ENCODE measurements at places on chromosomes 7 and 10.
A peak's percentile ranks its signal among the peaks of the same experiment; 100 is the strongest.

DNA sequence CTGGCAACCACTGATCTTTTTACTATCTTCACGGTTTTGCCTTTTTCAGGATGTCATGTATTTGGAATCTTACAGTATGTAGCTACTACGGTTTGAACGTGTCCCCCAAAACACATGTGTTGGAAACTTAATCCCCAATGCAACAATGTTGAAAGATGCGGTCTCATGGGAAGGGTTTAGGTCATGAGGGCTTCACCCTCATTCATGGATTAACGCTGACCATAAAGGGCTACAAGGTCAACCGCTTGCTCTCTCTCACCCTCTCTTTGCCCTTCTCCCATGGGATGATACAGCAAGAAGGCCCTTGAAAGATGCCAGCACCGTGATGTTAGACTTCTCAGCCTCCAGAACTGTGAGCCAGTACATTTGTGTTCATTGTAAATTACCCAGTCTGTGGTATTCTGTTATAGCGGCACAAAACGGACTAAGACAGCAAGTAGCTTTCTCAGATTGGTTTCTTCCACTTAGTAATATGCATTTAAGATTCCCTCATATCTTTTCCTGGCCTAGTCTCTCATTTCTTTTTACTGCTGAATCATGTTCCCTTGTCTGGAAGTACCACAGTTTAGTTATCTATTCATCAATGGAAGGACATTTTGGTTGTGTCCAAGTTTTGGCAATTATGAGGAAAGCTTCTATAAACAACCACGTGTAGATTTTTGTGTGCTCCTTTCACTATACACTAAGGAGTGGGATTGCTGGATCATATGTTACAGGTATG is 3.0 kb upstream of the CRYGN start:
- DNase-seq: no peak

GRCh38 chr10:6068422-6068821 is 6.3 kb upstream of the IL2RA start:
- peak; percentile 49 for DNase-seq

- DNase-seq: no peak
Measured at GRCh38 chr7:17447728-17448478, 149.5 kb downstream of the AHR start.

- no peak for DNase-seq
Measured at GRCh38 chr10:120156614-120157274, 264.2 kb downstream of the SEC23IP start.

DNA sequence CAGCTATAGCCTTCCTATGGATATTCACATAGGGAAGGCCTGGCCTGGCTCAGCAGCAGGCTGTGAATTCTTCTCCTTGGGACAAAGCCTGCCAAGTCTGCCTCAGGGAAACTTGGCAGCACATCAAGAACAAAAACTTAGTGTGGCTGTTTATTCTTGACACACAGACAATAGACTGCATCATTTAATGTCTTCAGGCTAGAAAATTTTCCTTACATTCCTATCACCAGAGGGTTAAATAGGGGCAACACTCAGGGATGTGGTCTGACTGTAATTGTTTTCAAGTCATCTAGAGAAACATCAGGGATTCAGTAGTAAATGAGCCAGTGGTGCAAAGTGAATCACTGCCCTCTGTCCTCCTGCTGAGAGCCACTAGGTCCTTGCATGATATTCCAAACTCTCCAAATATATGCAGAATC is 137.3 kb downstream of the SEMA3C start:
- DNase-seq: no peak

DNA sequence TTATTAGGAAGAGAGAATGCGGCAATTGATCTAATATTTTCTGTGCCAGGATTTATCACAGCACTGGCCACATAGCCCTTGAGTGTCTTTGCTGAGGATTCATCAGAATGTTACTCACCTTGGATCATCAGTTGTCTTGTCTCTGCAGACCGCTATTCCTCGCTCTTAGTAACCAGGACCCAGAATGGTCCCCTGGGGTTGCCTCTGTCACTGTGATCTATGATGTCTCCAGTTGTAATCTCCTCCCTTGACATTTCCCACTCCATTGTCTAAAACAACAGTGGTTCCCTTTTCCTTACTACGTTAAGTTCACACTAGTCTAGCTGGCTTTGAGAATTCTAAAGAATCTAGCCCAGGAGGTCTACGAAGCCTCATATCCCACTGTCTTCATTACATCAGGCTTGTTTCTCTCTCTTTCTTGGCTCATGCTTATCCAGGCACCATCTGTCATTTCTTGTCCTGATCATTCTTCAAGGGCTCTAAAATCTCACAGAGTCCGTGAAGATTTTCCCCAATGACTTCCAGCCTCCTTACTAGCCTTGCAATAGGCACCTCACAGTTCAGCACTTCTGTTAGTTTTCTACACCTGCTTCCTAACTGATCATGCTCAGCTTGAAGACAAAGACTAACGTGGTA is 125.8 kb downstream of the CUBN start:
- DNase-seq: no peak

- no peak for DNase-seq
Measured at GRCh38 chr7:80781146-80781545, 137.7 kb downstream of the SEMA3C start.

- DNase-seq: no peak
Measured at GRCh38 chr7:132061937-132062336, 505.5 kb upstream of the PODXL start.

DNA sequence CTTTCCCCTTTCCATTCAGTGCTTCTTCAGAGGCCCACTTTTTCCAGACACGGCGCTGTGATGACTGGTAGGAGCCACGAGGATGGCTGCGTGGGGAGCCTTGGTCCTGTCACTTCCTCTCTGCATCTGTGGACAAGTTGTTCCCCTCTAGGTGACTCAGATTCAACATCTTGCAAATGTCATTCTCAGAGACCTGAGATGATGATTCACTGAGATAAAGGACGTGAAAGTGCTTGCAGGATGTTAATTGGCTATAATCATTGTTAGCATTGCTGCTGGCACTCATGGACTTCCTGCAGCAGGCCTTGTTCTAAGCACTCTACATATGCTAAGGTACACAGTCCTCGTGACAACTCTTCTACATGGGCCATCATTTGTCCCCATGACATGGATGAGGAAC is 489.8 kb upstream of the ZMIZ1 start:
- DNase-seq: no peak

DNA sequence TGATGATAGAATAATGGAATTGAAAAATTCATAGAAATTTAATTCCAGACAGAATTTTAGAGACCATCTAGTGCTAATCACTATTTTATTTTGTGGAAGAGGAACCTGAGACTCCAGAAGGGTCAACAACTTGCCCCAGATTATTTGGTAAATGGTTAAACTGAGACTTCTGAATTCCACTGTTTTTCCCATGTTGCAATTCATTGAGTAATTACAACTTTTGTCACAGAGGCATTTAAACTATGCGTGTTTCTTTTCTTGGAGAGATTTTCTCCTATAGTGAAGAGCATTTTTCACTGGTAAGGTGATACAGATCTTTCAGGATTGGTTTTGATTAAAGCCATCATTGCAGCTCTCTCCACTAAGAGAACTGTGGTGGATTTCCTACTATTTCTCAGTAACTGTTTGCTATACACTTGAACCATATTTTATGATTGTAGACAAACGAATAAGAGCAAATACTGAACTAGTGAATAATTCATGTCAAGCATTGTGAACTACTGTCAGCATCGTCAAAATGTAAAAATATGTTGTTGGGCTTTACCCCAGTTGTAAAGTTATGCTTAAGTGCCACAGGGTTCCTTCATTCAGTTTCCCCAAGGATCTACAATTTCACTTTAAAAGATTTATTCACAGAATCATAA is 26.5 kb downstream of the LRGUK start:
- no peak for DNase-seq

DNA sequence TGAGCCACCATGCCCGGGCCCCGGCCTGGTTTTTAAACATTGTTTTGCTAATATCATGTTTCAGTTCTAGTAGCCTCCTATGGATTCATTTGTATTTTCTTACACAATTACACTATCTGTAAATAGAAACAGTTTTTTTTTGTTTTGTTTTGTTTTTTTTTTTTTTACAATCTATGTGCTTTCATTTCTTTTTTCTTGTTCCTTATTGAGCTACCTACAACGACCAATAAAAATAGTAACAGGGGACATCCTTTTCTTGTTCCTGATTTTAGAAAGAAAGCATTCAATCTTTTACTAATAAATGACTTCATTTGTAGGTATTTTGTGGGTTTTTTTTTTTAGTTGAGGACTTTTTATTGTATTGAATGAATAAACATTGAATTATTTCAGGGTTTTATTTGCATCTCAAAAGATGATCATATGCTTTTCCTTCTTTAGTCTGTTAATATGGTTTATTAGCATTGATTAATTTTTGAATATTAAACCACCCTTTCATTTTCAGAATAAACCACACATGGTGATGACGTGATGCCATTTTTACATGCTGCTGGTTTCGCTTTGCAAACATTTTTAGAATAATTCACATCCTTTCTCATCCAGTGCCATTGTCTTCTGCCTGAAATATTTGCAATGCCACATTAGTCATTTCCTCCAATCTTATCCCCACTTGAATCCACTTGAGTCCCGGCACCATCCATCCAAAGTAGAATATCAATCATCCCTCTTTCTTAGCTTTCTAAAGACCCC is 18.1 kb upstream of the AKR1E2 start:
- DNase-seq: no peak

- peak; percentile 64 for DNase-seq
Measured at GRCh38 chr10:72274730-72275350, 1.1 kb downstream of the DDIT4 start.

DNA sequence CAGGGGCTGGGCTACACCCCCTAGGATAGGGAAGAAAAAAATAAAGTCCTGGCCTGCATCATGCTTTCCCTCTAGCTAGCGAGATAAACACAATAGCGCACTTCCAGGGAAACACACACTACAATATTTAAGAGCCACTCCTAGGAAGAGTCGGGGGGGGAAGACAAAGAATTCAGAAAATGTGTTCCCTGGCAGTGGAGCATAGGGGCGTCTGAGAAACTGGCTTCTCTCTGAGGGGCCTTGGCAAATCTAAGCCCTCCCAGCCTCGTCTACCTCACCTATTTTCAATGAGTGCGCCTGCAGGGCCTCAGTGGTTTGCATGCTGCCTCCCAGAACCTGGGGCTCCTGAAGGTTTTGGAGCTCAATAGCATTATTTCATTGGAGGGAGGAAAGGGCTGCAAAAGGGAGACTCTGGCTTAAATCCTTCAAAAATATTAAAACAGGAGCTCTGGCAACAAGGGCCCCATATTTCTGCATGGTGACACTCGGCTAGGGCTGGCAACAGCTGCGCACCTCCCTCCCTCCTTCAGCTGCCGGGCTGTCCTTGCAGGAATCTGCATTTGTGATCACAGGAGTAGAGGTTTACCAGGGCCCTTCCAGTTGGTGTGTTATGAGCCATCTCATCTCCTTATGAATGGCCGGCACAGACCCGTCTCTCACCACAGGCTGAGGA is 10.8 kb downstream of the ANXA11 start:
- DNase-seq: no peak

DNA sequence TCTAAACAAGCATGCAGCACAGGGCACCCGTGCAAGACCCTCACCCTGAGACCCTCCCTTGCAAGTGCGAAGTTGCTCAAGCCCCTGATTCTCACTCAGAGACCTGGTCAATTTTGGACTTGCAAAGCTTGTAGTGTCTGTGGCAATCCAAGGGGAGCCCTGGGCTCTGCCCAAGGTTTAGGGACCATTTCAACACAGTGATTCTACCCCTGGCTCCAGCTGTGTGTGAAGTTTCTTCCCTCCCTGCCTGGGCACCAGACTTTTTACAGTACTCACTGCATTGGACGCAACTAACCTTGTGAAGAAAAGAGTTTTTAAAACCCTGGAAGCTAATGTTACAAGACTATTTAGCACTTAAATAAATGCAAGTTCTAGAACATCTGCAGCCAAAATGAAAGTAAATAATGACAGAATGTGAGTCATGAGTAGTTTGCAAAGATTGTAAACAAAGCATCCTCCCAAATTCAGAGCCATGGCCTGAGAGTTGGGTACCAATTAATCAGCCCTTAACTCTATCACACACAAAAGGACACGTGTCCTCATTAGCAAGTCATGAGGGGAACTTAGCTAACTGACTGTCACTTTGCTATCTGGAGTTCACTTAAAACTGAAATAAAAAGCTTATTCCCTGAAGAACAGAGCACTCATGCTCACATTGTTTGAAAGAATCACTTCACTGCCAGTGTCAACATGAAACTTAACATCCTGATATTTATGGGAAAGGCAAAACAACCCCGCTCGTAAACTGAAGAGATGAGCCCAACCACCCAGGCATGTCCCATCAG is 48.1 kb downstream of the RGS10 start:
- DNase-seq: no peak

DNA sequence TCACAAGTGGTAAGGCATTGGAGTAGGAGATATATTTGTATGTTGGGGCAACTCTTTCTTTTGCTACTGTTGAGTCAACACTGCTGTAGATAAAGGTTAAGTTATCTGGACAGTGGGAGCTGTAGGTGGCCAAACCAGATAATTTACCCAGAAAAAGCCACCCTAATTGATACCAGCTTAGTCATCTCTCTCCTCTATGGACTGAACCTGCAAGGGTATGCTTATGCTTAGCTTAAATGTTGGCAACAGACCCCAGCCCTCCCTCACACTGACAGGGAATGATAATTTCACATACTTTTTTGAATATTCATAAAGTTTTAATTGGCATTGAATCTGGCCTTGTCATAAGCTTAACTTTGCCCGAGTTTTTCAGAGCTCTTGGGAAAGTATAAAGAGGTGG is 66.3 kb downstream of the CREB5 start:
- peak; percentile 93 for DNase-seq

DNA sequence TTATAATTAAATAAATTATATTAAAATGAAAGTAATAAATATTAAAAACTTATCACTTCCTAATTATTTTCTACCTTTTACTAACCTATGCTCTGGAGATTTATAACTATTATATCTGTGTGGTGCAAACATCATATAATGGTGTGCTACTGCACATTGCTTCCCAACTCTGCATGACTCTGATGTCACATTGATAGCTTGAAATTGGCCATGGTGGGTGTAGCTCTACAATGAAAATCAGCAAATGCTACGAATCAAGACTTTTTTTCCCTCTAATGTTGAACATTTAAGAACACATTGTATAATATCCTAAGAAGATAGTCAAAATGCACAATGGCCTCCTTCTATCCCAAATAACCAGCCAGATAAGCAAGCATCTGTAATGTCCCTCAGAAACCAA is 99.1 kb downstream of the ARMH3 start:
- DNase-seq: no peak

GRCh38 chr7:20596653-20597052 is 18.8 kb upstream of the ABCB5 start:
- no peak for DNase-seq

DNA sequence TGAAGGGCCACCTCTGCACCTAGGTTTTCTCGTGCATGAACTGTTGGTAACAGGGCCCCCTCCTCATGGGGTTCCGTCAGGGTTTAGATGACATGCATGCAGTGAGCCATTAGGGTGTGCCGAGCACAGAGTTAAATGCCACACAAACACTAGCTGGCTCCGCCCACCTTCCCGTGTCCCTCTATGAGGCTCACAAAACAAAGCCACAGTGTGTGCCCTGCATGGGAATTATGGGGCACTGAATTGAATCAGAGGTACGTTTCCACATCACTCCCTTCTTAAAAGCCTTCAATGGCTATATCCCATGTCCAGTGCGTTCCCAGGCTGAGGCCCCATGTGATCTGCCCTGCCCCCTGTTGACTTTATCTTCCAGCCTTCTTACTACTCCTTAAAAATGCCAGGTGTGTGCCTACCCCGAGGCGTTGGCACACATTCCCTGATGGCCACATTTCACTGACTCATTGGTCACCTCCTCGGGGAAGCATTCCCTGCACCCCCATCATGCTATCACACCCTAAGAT is 35.7 kb downstream of the GSDME start:
- DNase-seq: no peak

GRCh38 chr10:44517635-44518034 is 132.7 kb upstream of the CXCL12 start:
- DNase-seq: peak; percentile 22

- DNase-seq: no peak
Measured at GRCh38 chr7:87784424-87784823, 91.7 kb downstream of the SLC25A40 start.
